Keratinocyte (primary cell): ENCODE measurements at places on chromosomes 6 and 20. TPM values are rescaled to one million over a fixed set of nuclear protein-coding genes. Genes with fewer than 3 reads are reported as not detected.

Gene LY86
- not detected in 3 replicates for polyA plus RNA-seq

Gene RBPJL
- not detected in 3 replicates for polyA plus RNA-seq

GRCh38 chr6:148598724-148599123 is 148.1 kb upstream of the UST start:
- no peak for DNase-seq

DNA sequence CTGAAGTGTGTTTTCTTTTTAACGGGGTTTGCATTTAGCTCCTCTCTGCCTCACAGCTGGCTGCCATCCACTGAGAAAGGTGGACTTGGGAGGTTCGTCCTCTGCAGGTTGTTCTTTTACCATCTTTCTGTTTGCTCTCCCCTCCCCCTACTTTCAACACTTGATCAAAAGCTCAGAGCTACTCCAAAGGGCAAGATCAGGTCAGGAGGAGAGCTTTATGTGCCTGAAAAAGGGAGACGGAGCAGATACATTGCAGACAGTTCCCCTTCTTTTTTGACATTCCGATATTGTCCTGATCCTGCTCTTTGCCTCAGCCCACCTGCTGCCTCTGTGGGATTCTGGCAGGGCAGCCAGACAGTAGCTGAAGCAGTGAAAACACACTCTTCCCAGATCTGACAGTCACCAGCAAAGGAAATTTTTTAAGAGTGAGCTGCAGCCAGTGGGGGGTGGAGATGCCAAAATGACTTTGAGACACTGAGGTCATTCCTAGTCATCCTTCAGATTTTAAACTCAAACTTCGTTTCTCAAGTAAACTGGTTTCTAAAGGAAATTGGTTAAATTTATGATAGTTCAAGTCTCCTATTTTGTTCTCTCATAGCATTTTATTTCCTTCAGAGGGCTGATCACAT is 26.5 kb downstream of the SMLR1 start:
- DNase-seq: no peak

GRCh38 chr6:20660534-20660933 is 126.3 kb downstream of the CDKAL1 start:
- DNase-seq: no peak

GRCh38 chr6:72876256-72876655 is 254.4 kb downstream of the KCNQ5 start:
- DNase-seq: no peak

DNA sequence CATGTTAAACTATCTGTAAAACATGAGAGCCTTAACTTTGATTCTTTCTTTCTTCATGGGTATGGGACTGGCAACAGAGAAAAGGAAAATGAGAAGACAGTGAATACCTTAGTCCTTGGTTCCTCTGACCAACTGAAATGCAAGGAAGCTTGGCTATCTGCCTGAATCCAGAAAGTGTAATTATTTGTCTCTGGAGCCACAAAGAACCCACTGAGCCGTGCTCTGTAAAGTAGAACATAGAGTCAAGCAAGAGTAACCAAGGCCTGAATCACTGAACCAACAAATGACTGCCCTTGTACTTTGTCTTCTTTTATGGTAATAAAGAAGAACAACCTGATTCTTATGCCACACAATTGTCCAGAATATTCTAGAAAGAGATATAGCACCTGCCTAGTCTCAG is 27.6 kb downstream of the PKHD1 start:
- DNase-seq: no peak

Gene IMPG1
- polyA plus RNA-seq: not detected in 3 replicates

GRCh38 chr6:117906958-117907600 is at the start of gene SLC35F1:
SLC35F1 (plus strand) TSS chr6:117907264.
- no peak for DNase-seq

Gene ATP6V1G2
- polyA plus RNA-seq: 0.46 to 1.3 TPM (median 0.94 TPM) in 3 replicates

DNA sequence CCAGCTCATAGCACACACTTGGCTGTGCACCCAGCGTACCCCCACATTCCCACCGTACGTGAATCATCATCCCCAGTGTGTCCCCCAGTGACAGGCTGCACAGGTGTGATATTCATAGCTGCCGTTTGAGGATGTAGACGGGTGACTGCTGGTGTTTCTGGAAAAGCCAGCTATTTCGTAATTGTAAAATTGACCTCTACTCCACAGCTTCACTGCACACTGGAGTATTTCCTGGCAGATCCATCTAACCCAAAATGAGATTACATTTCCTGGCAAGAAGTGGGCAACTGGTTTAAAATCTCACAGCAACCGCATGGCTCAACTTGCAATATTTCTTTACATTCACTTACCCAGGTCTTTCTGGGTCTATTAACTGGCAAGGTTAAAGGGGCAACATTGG is 30.3 kb downstream of the CD83 start:
- no peak for DNase-seq

DNA sequence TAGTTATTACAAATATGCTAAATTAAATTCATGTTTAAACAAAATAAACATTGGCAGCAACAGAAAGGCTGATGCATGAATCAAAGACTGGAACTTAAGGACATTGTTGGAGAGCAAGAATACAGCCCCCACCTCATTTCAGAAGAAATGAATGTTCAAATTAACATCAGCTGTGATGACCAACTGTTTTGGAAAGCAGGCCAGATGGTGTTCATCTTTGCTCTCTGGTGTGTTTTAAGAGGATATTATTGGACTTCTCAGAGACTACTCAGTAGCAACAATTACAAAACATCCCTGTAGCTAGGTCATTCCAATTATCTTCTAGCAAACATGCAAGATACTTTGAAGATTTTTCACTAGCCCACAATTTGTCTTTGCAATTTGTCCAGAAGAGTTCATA is 118.6 kb upstream of the DOK5 start:
- DNase-seq: no peak

Gene SYTL3
- polyA plus RNA-seq: 0.93 to 1.9 TPM (median 1.4 TPM) in 3 replicates

DNA sequence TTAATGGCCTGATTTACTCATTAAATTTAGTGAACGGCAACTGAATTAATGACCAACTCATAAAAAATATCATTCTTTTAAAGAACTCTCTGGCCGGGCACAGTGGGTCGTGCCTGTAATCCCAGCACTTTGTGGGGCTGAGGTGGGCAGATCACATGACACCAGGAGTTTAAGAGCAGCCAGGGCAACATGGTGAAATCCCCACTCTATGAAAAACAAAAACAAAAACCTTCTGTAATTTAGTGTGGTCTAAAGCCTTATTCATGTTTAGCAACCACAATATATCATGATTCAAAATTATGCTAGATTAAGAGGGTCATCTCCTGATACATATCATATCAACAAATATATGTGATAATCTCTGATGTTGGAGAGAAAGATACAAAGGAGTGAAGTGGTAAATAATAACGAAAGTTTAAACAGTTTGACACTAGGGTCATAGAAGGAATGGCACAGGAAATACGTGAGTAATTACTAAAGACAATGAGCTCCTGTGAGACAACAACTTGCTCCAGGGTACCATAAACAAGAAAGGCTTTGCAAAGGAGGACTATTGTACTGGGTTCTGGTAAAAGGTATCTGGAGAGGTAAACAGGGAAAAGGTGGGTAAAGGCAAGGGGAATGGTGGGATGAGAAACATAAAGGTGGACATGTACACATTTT is 5.7 kb downstream of the ELOVL4 start:
- no peak for DNase-seq
